ENCODE measurements at places on chromosomes 7 and 10.

DNA sequence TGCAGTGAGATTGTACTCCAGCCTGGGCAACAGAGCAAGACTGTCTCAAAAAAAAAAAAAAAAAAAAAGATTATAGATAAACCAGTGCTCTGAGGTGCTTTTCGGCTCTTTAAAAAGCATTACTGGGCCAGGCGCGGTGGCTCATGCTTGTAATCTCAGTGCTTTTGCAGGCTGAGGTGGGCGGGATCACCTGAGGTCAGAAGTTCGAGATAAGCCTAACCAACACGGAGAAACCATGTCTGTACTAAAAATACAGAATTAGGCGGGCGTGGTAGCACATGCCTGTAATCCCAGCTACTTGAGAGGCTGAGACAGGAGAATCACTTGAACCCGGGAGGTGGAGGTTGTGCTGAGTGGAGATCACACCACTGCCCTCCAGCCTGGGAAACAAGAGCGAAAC, 6.6 kb upstream of the HNRNPF start:
- DNase-seq = no peak

- no peak for DNase-seq
Observed at GRCh38 chr10:71426058-71426605, 29.4 kb downstream of the CDH23 start.

DNA sequence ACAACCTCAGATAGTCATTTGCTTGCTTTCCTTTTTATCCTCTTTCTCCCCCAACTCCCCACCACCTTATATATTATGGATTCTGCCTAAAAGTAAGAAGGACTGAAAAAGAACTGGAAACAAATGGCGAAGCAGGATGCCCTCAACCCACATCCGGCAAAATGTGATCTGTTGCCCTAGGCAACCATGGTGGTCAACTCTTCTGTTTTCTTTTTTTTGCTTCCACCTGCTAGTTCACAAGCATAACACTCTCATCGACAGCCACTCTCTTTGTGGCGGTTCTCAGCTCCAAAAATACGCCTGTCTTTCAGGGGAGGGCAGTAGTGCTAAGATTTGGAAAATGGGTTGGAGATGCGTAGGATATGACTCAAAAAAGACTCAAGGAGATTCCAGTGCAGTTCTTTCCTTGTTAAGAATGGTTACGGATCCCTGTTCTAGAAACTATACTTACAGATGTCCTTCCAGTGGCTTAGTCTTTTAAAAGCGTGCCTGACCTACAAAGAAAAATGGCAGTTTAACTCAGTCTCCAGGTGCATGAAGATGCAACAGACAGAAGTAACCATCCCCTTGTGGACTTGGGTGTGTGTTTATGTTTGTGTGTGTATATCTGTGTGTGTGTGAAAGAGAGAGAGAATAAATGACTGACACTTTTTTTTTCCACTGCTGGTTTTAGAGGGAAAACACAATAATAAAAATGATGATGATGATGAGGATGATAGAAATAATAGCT, 10.7 kb downstream of the APBB1IP start:
- no peak for DNase-seq

- DNase-seq = no peak
Observed at GRCh38 chr10:42997849-42998165, 79.1 kb upstream of the RET start.

GRCh38 chr10:104144931-104145330, 23.0 kb downstream of the SFR1 start:
- DNase-seq = no peak

GRCh38 chr10:118308664-118309063, 33.5 kb downstream of the FAM204A start:
- DNase-seq = no peak

DNA sequence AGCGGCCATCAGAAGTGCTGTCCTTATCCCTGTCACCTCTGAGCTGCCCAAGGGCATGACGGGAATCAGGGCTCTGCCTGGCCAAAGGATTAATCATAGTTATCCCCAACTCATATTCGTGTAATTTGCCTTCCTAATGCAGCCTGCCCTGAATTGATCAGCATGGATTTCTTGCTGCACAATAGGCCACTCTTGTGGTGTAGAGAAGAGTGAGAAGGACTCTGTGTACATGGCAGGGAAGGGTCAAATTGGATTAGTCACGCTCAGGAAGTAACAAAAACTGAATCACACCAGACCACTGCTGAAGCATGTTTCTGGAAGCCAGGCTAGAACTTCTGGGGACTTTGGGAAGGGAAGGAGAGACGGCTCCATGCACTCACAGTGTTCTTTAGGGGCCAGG, 227.0 kb downstream of the BUB3 start:
- no peak for DNase-seq

GRCh38 chr10:33968983-33969382, 634.5 kb upstream of the NRP1 start:
- DNase-seq = no peak

- DNase-seq = no peak
Observed at GRCh38 chr10:7913126-7913872, 95.0 kb downstream of the TAF3 start.

DNA sequence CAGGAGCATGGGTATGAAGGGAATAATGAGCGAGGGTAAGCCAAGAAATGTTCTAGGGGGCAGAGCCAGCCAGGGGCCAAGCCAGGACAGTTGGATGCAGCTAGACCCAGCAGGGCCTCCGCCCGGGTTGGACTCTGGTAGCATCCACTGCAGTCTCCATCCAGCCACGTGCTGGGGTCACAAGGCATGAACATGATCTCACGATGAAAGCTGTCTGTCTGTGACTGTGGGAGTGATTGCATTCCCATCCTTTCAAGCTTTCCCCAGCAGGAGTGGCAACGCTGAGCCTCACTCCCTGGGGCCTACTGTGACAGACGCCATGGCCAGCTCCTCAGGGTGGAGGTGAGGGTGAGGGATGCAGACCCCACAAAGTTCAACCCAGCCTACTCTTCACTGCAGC, 47.8 kb upstream of the RET start:
- DNase-seq = no peak

DNA sequence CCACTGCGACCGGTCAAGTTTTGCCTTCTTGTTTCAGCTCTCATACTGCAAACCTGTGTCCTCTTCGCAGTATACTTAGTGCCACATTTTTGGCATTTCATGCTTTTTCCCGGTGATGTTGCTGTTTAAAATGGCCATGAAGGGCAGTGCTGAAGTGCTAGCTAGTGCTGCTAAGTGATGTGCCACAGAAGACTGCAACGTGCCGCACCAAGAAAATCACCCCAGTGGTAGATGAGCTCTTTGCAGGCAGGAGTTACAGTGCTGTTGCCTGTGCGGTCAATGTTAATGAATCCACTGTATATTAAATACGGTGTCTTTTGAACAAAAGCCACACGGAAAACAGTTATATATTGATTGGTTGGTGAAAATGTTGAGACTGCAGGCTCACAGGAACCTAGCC, 120.3 kb downstream of the ANLN start:
- DNase-seq = no peak

- no peak for DNase-seq
Observed at GRCh38 chr10:35690534-35690933, 48.4 kb upstream of the FZD8 start.

GRCh38 chr10:102744374-102745051, 765 bp downstream of the WBP1L start:
- peak; percentile 18 for DNase-seq

- no peak for DNase-seq
Observed at GRCh38 chr10:129660569-129660968, 193.5 kb downstream of the MGMT start.

DNA sequence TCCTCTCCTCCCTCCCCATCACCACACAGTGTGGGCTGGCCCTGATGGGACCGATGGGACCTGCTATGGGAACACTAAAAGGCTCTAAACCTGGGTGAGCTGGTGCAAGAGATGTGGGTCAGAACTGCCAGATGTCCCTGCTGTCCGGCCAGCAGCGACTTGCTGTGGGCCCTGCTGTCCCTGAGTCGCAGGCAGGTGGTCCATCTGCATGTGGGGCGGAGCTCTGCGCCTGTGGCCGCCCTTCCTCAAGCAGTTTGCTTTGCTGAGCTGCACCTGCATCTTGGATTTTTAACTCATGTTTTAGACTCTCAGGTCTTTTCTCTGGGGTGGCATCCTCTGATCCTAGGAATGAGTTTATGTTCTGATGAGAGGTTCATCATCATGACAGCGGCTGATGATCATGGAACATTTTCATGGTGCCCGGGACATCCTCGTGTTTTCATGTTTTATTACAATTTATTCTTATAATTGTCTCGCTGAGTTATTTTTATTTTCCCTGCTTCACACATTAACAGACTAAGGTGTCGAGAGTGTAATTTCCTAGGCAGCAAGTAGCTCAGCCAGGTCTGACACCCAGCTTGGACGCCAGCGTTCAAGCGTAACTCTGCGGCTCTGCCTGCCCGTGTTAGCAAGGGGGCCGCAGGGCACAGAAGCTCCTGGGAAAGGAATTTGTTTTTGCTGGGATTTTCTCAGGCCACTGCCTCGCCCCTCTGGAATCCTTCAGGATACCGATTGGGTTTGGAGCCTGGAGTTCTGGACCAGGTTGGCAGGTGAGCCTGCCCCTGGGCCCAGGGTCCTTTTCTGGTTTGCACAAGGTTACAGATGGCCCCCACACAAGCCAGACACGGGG, 615.2 kb upstream of the FOXK1 start:
- peak; percentile 29 for DNase-seq

- DNase-seq = no peak
Observed at GRCh38 chr7:79949778-79950177, 184.9 kb upstream of the GNAI1 start.

GRCh38 chr10:77925795-77926565, 575 bp downstream of the DLG5 start:
- peak; percentile 63 for DNase-seq

GRCh38 chr10:117237401-117237991, 3.4 kb upstream of the SLC18A2 start:
- no peak for DNase-seq

GRCh38 chr7:17989546-17989945, 38.1 kb downstream of the PRPS1L1 start:
- no peak for DNase-seq

DNA sequence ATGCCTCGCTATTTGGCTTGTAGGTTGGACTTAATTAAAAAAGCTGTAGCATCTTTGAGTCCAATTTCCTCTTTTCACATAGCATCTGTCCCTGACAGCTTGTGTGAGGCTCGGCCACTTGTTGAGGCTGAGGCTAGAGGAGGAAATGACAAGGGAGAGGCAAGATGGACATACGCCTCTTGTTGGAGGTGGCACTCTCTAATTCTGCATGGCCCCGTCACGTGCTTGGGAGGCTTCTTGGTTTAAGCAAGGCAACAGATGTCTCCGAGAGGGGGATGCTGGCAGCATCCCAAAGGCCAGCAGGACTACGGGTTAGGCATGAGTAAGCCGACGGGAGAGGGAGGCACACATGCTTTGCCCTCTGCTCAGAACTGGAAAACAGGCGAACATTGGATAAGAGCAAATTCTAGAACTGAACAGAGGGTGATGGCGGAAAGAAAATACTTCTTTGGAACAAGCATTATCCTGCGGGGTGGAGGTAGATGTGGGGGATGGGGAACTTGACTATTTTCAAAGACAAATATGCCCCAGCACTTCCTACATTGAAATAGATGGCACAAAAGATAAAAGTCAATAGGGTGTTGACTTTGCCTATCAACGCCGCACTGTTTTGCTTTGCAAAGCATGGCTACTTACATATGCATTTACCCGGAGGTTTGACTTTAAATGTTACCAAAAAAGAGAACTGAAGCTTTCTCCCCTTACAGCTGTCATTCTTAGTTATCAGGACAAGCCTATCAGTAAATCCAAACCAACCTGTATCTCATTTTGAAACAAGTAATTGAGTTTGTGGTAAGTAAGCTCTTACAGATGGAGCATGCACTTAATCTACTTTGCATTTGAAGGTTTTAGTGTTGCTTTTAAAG, 94.8 kb downstream of the CHN2 start:
- DNase-seq = no peak

GRCh38 chr7:158029509-158029908, 558.1 kb downstream of the PTPRN2 start:
- DNase-seq = no peak

Data from ELF-1 (cell line).